Coronary artery (tissue), 2 donors: ENCODE measurements at places on chromosomes 1 and 21.

- no peak for DNase-seq
These were observed 87.9 kb downstream of the CDC14A start for GRCh38 chr1:100440075-100440809.

DNA sequence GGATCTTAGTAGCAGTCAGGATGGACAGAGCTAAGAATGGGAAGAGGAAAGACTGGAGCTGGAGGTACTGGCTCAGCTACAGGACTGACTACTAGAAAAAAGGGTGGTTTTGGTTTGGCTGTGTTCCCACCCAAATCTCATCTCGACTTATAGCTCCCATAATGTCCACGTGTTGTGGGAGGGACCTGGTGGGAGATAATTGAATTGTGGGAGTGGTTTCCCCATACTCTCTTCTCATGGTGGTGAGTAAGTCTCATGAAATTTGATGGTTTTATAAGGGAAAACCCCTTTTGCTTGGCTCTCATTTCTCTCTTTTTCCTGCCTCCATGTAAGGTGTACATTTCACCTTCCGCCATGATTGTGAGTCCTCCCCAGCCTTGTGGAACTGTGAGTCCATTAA, 466.5 kb upstream of the DEPDC1 start:
- no peak for DNase-seq

- no peak for DNase-seq
These were observed 69.0 kb upstream of the SPAG17 start for GRCh38 chr1:118254001-118254400.

- DNase-seq, result no peak
These were observed 7.5 kb upstream of the ZNF436 start for GRCh38 chr1:23376890-23377811.

GRCh38 chr1:46592823-46593222, 11.2 kb downstream of the MKNK1 start:
- DNase-seq, result no peak

DNA sequence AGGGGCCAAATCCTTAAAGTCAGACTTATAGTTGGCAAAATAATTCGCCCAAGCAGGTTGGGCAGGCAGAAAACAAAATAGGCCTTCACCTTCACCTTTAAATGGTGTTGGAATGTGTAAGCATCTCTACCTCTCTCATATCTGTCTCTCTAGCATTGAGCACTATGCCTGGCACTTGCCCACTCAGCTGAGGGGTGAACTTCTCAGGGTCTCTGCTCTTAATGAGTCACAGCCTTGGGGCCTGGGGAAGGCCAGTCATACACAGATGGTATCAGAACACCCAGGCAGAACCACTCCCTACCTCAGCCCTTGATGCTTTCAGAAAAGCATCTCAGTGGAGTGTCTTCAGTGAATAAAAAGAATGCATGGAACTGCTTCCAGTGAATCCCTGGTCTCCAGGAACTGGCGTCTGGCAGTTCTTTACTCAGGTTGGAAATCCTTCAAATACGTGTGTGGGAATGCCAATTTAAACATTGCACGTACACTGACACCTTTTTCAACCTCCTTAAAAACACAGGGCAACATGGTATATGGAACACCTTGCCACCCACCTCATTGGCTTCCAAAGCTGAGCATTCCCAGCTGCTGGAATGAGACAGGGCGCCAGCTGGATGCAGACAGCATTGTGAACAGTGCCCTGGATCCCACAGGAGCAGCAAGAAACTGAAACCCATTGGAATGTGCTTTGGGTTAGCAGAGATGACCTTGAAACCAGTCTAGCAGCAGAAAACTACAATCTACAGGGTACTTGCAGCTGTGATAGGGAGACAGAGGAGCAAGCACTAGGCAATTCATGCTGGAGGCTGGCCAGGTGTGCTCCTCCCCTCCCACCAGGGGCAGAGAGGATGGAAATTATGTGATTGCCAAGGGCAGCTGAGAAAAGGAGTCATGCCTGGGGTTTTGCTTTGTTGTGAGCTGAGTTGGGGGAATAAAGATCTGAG, 30.0 kb downstream of the ZNF697 start:
- no peak for DNase-seq

DNA sequence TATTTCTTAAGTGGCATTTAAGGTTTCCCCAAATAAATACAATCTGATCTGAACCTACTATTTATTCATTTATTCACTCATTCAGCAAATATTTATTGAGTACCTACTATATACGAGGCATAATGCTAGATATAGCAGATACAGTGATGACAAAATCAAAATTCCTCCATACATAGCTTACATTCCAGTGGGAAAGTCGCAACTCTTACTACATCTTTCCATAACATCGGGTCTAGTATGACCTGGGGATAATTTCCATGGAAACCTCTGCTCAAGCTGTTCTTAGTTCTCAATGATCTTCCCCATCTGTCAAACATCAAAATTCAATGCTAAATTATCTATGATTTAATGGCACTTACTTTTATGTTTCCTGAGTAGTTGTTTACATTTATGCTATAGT, 70.8 kb upstream of the PRKACB start:
- DNase-seq, result no peak

GRCh38 chr21:27819299-27819698, 852.4 kb upstream of the ADAMTS5 start:
- no peak for DNase-seq

DNA sequence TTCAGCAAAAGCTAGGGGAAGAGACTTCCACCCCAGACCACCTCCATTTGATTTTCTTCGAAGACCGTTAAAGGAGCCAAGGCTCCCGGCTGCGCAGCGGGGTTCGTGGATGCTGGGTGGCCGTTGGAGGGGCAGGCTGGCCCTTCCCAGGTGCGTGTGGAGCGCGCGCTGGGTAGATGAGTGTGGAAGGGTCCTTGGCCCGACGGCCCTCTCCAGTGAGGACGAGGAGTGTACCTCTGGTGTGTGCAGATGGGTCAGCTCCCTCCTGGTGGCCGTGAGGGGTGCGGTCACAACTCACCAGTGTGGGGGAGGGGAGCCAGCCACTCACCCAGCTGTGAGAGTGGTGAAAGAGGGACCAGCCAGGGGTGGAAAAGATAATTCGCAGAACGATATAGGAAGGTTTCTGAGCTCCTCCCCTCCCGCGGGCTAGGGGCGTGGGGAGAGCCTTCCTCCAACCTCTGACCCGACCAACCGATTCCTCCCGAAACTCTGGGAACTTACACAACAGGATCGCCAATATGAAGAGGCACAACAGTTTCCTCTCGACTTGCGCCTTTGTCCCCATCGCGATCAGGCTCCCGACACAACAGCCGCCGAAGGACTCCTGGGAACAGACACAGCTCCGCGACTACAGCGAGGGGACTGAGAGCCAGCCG, at the start of gene F11R:
Gene F11R, minus strand, starts transcription at position 644 of the 656 bp plus-strand sequence. Its CDS starts 79 bp downstream, at position 565.
- no peak for DNase-seq

GRCh38 chr1:215748431-215748830, 181.3 kb downstream of the KCTD3 start:
- DNase-seq, result no peak

DNA sequence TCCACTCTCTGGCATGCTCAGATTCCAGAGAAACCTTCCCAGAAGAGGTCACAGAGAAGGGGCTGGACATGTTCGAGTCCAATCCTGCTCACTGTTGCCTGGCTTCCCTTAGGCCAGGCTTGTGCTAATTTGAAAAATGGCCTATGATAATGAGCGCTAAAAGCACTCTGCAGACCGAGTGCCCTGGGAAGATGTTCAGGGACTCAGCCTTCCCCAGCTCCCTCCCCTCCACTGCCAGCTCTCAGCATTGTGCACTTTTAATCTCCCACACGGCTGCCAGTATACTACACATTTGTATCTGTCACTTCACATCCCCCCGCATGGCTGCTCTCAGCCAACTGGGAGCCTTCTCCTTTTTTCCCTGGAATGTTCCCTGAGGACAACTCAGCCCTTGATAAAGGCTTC, 24.1 kb downstream of the FAM163A start:
- no peak for DNase-seq

DNA sequence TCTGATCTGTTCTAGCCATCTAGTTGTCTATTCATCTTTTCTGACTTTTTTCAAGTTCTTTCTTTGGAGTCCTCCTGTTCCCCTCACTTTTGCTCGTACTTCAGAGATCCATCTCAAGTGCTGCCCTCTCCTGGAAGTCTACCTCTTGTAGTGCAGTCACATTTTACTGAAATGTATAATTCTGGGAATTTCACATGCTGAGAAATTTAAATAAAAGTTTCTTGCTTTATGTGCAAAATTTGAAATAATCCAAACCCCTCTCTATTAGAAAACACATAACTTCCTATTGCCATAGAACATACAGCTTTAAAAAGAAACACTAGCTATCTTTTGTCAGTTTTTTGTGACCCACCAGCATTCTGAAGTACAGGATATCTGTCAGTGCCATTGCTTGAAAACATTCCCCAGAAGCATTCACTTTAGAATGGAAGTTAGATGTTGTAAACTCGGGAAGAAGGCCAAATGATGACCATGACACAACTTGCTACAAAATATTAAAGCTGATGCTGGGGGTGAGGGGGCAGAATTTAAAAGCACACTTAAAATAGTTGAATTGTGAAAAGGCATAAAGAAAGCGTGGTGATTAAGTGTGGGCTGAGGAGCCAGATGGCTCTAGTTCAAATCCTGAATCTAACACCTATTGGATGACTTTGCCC, 22.0 kb downstream of the RLF start:
- DNase-seq, result no peak

DNA sequence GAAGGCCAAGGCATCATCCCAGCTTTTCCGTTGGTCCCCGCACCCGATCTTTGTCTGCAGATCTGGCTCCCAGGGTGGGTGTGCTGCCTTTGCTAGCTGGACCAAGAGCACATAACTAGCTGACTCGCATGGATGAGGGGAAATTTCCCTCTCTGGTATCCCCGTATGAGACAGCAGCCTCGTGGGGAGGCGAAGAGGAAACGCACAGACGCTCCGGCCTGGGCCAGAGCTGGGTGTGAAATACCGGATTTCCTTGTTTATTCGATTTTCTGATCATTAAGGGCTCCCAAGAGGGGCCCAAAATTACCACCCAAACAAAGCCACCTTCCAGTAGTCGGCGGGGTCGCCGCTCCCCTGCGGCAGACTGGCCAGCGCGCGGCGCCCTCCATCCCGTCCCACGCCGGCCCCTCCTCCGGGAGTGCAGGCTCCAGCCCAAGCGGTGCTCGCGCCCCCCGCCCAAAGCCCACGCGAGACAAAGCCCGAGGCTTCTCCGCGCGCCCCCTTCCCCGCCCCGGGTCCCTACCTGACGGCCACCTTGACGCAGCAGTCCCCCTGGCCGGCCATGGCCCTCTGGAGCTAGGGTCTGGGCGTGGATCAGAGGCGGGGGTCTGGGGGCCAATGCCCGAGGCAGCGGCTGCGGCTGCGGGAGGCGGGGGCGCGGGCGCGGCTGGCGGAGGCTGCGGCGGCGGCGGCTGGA, 546 bp downstream of the KIF21B start:
- DNase-seq, result no peak

DNA sequence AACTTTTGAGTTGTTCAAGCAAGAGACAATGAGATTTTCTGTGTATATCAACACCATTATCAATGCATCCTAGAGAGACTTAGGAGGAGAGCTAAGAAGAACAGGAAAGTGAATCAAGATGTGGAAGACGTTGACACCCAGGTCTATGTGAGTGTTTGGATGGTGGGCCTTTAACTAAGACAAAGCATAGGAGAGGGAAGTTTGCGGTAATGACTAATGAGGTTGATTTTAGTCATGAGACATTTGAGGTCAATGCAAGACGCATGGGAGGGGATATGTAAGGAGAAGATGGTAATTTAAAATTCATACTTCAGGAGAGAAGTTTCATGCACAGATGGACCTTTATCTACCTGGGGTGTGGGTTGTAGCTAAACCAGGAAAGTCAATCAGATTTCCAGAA, 269.6 kb downstream of the VAV3 start:
- no peak for DNase-seq

DNA sequence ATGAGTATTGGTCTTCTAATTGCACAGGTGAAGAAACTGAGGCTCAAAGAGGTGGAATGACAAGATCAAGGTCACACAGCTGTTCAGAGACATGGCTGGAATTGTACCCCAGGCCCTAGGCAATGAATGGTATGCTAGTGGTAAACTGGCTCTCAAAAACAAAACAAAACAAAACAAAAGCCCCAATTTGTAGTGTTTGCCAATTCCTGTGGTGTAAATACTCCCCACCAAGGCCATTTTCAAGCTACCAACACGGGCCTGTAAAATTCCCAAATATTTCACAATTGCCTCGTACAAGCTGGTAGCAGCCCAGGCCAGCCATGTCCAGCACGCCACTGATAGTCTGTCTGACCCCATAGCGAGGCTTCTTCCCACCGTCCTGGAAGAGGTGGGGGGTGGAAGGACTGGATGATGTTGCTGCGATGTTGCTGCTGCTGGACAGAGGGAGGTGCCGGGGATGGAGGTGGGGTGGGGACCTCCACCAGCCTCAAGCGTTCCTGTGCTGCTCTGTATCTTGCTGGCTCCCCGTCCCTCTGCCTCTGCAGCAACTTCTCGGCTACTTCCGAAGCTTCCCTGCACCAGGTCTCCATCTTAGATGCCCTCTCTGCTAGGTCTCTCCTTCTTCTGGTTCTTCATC, 62.2 kb upstream of the RUNX3 start:
- DNase-seq, result no peak

DNA sequence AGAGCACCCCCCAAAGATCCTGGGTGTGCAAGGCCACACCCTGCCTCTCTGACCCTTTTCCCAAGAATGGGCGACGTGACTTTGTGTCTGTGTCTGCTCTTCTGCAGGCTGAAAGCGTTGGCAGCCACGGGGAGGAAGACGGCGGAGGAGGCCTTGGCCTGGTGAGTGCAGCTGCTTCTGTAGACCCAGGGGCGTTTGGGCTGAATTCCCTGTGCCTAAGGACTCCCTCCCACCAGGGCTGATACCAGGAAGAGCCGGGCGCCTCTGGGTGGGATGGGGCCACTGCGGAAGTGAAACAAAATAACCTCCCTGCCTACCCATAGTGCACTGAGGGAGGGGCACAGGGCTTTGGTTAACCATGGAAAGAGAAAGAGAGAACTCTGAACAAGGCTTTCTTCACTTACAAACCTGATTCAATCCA, 2.5 kb downstream of the UBASH3A start:
- DNase-seq, result no peak

GRCh38 chr1:79043506-79043905, 37.0 kb upstream of the ADGRL4 start:
- no peak for DNase-seq

DNA sequence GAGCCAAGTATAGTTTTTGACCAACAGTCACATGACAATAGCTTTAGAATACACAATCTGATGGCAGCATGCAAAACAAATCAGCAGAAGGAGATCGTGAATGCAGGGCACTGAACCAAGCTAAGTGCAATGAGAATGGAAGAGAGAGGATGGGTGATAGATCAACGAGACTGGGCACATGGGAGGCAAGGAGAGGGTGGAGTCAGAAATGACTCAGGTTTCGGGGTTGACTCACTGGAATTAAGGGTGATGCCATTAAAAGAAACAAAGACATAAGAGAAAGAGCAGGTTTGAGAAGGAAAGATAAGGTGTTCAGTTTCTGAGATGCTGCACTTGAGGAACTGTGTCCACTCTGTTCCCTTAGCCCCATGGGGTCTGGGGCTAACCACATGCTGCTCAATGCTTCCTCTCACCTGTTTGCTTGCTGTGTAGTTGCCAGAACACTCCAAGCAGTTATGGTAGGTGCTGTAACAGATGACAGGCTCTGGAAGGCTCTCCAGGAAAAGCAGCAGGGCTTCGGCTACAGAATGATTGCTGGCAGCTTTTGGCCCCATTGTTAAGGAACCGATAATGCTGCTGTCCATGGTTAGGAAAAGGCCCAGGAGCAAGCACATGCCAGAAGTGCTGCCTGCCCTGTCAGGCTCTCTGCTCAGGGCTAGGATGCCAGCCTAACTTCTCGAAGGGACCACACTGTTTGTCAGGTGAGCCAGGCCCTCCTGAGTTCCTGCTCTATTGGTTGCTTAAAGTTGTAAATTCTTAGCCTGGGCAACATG, 6.1 kb upstream of the MTF1 start:
- DNase-seq, result no peak

GRCh38 chr1:56872597-56872996, 18.0 kb downstream of the C8A start:
- DNase-seq, result no peak
